ENCODE measurements at places on chromosomes 4 and X. TPM values are rescaled to one million over a fixed set of nuclear protein-coding genes. Genes with fewer than 3 reads are reported as not detected.

RHOXF2B gene
- total RNA-seq: not detected

MTNR1A gene
- total RNA-seq: not detected

SLIT2 gene
- total RNA-seq: 38.1 TPM

CENPVL2 gene
- not detected for total RNA-seq

VCX3B gene
- not detected for total RNA-seq

SORCS2 gene
- 2.8 TPM for total RNA-seq

RXFP1 gene
- total RNA-seq: 0.10 TPM

GAGE2A gene
- not detected for total RNA-seq

FGF2 gene
- total RNA-seq: 12.2 TPM

ATP8A1 gene
- total RNA-seq: 12.5 TPM

BCOR gene
- total RNA-seq: 41.3 TPM

SMIM10L2A gene
- total RNA-seq: 1.1 TPM

HPGDS gene
- 4.4 TPM for total RNA-seq

ALB gene
- 11.9 TPM for total RNA-seq

TMSB15C gene
- 1.4 TPM for total RNA-seq

PABPC1L2A gene
- not detected for total RNA-seq

CT45A10 gene
- total RNA-seq: not detected

SLC9B1 gene
- total RNA-seq: 1.8 TPM

DNAAF6 gene
- total RNA-seq: not detected

PFKFB1 gene
- total RNA-seq: 0.89 TPM

AADAT gene
- total RNA-seq: 9.1 TPM

CCDC160 gene
- 1.3 TPM for total RNA-seq

TFE3 gene
- 45.2 TPM for total RNA-seq

All from ureter (tissue), 1 donor.